ENCODE measurements at places on chromosomes 4 and X.

- DNase-seq, result no peak
These were observed 3.9 kb downstream of the ZFP42 start for GRCh38 chr4:187999406-187999932.

GRCh38 chr4:151304226-151304625, 21.2 kb downstream of the SH3D19 start:
- DNase-seq, result no peak

GRCh38 chrX:23048806-23049573, 49.2 kb downstream of the DDX53 start:
- no peak for DNase-seq

GRCh38 chr4:158854236-158854635, 85.4 kb downstream of the FNIP2 start:
- DNase-seq, result no peak

DNA sequence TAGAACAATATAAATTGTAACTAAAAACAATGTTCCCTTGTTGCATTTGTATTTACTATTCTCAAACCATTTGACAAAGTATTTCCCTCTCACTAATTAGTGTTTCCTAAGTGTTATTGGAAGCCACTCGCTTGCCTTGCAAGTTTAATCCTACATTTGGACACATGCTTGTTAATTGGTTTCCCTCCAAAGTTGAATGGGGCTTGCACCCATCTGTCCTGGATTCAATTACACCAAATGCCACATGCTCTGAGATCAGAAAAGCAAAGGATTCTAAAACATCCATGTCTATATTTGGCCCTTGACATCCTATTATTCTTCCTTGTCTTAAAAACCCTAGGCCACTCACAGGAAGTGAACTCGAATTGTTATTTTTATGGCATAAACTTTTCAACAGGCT, 146.6 kb downstream of the AMELX start:
- no peak for DNase-seq

DNA sequence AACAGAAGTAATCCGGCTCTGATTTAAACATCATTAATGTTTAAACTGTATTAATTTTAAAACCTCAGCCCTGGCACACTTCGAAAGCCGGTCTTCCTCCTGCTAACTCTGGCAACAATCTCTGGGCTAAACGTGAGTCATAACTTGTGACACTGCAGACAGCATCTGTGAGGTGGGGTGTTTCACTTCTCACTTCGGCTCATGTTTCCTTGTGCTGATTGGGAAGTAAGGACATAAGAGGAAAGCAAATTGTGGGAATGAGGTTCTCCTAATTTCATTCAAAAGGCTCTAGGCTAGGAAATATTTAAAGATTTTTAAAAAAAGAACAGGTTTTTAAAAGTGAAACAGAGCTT, 139.9 kb upstream of the USP9X start:
- DNase-seq, result peak; percentile 80

All from suppressor macrophage (primary cell).